Stimulated activated CD8-positive, alpha-beta memory T cell treated with anti-CD3 and anti-CD28 coated beads, Interleukin-15, amount 100 ng/mL, for 48 hours (primary cell): ENCODE measurements at places on chromosomes 5 and 9.

DNA sequence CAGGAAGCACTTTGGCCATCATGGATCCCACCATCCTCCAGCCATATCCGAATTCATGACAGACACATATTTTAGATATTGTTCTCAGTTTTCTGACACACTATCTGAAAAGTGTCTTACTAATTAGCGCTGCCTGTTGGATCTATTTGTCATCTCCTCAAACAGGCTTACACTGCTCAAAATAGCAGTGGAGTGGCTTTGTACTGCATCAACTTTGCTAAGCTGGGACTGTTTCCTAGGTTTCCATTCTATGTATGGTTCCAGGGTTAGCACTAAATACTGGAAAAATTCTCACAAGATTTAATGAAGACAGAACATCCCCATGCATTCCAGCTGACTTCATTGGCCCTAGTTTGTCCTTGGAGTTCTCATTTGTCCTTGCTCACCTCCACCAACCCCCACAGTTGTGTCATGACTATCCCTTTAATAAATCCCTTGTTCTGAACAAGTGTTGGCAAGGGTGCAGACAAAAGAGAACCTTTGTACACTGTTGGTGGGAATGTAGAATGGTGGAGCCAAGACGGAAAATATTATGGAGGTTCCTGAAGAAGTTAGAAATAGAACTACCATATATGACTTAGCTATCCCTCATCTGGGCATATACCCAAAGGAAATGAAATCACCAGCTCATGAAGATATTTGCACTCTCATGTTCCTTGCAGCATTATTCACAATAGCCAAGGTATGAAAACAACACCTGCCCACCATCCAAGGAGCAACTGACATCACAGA, 136.5 kb upstream of the RAI14 start:
- DNase-seq: no peak

- DNase-seq: no peak
Observed at GRCh38 chr9:21750021-21750735, 52.3 kb upstream of the MTAP start.

DNA sequence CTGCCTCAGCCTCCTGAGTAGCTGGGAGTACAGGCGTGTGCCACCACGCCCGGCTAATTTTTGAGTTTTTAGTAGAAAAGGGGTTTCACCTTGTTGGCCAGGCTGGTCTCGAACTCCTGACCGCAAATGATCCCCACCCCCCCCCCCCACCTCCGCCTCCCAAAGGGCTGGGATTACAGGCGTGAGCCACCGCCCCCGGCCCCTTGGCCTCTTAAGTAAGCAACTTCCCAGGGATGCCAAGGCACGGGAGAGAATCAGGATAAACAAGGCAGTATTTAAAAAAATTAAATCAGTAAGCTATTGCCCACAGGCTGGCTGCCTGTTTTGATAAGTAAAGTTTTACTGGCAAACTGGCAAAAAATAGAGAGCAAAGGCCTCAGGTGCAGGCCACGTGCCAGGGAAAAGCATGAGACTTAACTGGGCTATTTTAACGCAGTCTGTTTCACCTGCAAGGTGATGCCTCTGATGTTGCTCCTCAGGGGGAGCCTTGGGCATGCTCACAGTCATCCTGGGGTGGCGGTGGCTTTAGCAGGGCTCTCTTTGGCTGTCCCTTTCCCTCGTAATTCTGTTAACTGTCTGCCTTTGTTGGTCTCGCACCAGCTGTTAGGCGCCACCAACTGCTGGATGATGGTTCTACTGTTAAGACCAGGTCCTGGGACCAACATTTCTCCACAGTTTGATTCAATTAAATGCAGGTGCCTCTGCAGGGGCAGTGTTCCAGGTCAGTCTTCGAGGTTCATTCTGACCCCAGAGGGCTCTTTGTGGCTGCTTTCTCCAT, 19.4 kb upstream of the RNF130 start:
- no peak for DNase-seq

DNA sequence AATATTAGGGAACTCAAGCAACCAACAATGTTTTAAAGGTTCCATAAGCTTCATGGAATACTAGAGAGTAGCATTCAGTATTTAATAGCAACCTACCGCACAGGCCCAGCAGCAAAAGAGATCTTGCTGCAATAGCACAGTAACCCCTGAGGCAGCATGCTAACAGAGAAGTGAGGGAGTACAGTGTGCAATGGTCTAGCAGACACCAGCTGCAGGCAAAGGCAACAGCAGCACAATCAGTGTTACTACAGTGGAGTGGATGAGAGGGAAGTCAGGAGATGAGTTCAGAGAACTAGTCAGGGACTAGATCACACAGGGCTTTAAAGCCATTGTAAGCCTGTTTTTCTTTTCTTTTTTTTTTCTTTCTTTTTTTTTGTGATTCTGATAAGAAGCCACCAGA, 2.8 kb downstream of the TICAM2 start:
- no peak for DNase-seq

GRCh38 chr5:59287884-59288283, 605.6 kb downstream of the PDE4D start:
- DNase-seq: no peak

DNA sequence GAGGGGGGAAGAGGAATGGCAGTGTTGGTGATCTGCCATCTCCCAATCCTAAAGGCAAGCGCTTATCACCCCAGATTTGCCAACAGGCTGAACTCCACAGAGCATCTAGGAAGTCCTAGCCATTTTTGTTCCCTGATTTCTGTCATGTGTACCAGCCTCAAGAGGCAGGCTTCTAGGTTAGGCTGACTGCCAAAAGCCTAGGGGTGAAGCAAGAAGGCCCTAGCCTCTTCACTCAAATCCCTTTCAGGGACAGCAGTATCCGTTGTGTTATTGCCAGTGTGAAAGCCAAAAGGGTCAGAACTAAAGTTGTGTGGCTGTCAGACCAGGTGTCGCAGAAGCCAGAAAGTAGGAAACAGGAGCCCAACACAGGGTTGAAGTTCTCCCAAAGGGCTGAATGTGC, 14.7 kb downstream of the IGIP start:
- no peak for DNase-seq

DNA sequence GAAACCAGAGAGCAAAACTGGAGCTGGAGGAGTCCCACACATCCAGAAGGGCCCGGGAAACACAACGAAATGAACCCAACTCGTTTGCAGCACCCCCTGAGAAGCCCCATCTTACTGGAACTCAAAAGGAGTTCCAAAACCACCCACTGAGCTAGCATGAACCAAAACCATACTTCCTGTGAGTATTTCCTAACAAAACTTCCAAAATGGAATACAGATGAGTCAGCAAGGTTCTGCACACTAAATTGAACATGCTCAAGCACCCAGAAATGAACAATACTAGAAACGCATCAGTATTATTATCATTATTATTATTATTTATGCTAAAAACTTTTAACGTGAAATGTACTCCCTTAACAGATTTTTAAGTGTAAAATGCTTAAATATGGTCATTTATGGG, 8.0 kb upstream of the SPOCK1 start:
- DNase-seq: no peak

GRCh38 chr9:98142182-98142907, 23.3 kb upstream of the TRIM14 start:
- DNase-seq: no peak

GRCh38 chr5:125011419-125011818, 265.0 kb upstream of the ZNF608 start:
- no peak for DNase-seq

- no peak for DNase-seq
Observed at GRCh38 chr9:114309096-114309495, 13.8 kb upstream of the ORM1 start.

DNA sequence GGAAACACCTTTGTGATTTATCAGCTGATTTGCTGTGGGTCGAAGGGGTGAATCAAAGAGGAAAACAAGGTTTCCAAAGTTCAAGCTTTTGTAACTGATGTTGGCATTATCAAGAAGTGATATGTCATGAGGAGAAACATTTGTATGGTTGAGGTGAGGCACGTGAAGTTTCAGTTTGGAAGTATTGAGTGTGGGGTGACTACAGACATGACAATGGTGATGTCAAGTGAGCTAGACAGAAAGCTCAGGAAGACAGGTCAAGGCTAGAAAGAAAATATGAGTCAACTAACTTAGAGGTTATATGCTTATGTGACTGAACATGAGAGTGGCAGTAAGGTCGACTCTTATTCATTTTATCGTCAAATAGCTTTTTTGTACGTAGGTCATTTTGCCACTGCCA, 99.1 kb downstream of the RAB3C start:
- no peak for DNase-seq

DNA sequence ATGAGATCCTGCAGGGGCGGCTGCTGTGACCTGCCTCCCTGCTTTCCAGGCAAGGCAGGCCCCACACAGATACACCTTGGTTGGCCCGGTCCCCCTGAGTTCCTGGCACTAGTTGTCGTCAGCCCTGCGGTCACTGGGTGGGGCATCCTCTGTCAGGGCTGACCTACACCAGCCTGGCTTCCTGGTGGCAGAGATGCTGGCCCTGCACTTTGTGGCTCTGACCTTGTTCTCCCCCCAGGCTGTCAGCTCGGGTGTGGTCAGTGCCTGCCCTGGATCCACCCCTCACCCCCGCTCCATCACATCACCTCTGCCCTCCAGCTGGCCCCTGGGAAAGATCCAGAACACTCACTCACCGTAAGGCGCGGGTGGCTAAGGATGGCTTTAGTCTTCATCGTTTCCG, 74.1 kb downstream of the PHF2 start:
- DNase-seq: no peak

DNA sequence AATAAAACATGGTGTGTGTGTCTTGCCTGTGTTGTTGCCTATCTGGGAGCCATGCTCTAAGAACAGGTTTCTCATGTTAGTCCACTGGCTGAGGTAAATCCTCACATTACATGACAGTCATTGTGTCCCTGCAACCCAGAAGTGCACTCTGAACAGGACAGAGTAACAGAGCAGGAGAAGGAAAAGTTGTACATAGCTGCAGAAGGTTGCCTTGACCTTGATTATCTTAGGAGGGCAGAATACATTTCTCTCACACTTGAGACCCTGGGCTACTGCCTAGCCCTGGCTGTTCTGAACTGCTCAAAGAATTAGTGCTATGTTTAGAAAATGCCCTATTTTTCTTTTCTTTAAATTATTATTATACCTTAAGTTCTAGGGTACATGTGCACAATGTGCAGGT, 16.9 kb downstream of the ZNF189 start:
- DNase-seq: no peak

DNA sequence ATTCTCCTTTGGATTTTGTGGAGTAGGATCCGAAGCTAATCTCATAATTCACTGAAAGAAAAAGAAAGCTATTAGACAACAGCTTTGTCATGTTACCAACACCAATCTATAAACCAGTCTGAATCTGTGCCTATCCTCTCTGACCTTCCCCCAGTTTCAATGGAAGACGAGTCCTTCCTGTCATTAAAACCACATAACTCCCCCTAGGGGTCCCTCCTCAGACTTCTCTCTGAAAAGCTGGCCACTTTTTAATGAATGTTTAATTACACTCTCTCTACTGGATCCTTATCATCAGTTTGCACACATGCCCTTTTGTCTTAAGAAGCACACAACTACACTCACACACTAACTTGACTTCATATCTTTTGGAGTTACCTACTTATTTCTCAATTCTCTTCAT, 98.0 kb upstream of the TSLP start:
- DNase-seq: no peak

DNA sequence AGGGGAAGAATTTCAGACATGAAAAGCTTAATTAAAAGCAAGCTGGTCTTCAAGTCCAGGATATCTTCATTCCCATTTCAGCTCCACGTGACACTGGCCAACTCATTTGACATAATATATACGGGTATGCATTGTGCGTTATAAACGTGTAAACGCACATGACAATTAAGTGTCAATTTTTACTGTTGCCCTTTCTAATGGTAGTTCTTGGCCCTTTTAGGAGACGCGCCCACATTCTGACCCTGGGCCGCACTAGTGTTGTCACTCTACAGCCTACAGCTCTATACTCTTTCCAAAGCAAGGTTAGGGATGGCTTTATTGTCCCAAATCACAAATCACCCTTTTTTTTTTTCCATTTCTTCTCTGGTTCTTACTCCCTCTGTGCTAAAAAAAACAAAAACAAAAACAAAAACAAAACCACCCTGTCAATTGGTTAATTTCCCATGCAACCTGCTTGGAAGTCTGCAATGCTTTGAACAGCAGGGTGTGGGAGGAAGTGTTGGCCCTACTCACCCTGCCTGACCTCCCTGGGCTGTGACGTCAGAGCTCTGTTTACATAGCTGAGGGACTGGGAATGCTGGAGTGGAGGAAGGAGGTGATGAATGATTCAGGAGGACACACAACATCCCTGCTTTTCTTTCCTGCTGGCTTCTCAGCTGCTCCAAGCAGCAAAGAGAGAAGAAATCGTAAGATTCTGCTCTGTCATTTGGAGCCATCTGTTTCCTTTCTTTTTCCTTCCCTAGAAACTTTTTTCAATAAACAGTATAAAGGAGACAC, 19.3 kb downstream of the RFK start:
- DNase-seq: no peak

- no peak for DNase-seq
Observed at GRCh38 chr9:78903581-78903980, 606.7 kb downstream of the PSAT1 start.

DNA sequence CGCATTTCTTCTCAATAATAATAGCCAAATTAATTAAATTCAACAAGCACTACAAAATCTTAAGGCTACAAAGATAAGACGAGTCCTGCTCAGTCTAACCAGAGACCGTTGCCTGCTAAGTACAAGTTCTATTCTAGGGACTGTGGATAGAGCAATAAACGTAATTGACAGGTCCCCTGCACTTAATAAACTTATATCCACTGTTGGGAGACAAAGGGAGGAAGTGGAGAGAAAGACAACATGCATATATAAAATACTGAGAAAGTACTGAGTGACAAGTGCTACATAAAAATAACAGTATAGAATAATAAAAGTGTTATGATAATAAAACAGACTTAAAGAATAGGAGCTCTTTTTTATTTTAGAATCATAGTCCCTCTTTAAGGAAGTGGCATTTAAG, 158.1 kb downstream of the MLLT3 start:
- DNase-seq: no peak

GRCh38 chr9:108640230-108640629, 215.6 kb downstream of the ACTL7B start:
- no peak for DNase-seq

DNA sequence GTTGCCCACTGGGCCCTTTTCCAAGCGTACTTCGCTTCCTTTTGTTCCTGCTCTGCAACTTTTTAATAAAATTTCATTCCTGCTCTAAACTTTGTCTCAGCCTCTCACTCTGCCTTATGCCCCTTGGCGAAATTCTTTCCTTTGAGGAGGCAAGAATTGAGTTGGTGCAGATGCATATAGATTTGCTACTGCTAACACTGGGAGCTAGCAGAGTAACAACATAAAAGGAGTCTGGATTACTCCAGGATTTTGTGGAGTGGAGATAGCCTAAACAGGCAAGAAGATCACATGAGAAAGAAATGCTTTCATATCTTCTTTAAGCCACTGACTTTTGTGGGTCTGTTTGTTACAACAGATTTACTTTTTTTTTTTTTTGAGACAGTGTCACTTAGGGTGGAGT, 12.9 kb upstream of the RFESD start:
- DNase-seq: no peak

- no peak for DNase-seq
Observed at GRCh38 chr5:84487963-84488362, 103.3 kb upstream of the EDIL3 start.

GRCh38 chr5:77707791-77708190, 68.3 kb downstream of the TBCA start:
- DNase-seq: no peak
